ENCODE measurements at places on chromosomes 5 and 9. TPM values are rescaled to one million over a fixed set of nuclear protein-coding genes. Genes with fewer than 3 reads are reported as not detected.

DNA sequence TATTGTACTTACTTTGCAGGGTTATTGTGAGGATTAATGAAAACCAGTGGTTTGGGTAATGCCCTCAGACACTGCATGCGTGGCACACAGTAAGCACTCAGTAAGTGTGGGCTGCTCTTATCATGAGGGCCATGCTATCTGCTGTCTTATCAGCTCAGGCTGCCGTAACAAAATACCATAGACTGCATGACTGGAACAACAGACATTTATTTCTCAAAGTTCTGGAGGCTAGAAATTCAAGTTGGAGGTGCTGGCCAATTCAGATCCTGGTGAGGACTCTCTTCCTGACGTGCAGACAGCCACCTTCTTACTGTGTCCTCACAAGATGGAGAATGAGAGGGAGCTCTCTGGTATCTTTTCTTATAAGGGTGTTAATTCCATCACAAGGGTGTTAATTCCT lies 23.9 kb upstream of the SH3PXD2B start:
- no peak for DNase-seq

DNA sequence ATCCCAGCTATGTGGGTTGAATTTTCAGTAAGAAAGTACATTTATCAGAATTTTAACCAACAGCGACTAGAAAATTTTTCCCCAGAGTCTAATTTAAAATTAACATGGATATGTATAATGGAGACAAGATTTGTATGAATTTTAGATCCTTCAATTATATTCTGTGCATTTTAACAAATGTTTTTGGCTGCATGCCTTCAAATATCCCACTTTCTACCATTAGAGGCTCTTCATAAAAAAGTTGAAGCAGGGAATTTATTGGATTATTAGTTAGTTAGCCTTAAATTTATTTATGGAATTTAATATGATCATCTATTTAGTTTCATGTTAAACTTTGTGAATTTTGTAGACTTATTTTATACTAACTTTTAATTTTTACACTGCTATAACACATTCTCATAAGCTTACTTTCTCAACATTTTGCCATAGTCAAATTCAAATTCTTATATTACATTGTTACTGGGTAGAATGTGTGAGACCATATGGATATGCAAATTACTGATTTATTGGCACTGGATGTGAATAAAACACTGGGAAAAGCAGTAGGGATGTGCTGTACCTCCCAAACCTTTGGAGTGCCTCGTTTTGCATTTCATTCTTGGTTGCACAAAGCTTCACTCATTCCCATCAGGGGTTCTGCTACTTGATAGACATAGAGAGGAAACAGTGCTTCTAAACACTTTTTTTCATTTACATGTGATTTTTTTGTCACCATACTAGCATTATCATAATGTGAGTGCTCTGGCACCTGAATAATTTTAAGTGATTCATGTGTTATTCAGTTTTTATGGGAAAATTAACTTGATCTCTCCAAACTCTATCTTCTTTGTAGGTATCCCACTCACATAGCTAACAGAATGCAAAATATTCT lies 491.8 kb upstream of the COX7C start:
- no peak for DNase-seq

DNA sequence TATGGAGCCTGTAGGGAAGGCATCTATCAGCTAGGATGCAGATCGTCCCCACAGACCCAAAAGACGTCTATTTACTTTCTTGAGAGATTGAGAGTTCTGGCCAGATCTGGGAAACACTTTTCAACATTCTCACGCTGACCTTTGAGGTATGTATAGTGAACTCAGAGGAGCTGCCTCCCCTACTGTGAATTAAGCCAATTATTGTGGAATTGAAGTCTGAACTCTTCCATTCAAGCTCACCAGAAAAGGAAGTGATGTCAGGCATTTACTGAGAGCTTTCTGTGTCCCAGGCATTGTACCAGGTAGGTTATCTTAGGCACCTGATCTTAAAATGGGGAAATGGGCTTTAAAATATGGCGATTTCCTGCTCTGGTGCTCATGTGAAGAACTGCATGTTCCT lies 136.5 kb downstream of the SV2C start:
- DNase-seq, result no peak

DNA sequence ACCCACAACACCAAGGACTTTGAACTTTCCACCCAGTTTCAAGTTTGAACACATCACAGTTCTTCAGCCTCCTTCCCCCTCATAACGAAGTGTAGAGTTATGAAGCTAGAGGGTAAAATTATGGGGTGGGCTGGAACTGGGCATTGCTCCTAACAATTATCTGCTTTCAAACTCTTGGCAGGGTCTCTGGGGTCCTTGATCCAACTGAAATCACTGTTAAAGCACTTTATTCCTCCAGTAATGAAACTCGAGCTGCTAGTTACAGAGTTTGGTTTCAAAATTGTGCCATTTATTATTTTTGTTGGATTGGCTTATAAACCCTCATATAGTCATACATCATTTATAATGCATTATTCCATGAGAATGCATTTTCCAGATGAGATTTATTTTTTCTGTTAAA lies 158.5 kb downstream of the RGS3 start:
- no peak for DNase-seq

GRCh38 chr9:88392549-88392948 lies 4.3 kb downstream of the SPIN1 start:
- no peak for DNase-seq

DNA sequence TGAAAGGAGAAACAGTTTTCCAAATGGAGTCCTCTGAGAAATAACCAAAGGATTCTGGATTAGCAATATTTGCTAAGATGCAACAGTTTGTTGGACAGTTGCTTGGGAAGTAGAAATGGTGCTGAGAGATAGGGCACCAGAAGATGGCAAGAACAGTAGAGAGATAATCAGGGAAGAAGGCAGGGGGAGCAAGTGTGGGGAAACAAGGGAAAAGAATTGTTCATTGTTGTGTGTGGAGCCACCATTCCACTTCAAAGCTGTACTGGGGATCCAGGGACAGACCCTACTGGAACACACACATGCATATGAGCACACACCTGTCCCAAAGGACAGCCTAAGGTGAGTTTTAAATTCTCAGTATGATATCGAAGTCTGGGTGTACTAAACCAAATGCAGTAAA lies 152.5 kb downstream of the ZNF608 start:
- DNase-seq, result no peak

DNA sequence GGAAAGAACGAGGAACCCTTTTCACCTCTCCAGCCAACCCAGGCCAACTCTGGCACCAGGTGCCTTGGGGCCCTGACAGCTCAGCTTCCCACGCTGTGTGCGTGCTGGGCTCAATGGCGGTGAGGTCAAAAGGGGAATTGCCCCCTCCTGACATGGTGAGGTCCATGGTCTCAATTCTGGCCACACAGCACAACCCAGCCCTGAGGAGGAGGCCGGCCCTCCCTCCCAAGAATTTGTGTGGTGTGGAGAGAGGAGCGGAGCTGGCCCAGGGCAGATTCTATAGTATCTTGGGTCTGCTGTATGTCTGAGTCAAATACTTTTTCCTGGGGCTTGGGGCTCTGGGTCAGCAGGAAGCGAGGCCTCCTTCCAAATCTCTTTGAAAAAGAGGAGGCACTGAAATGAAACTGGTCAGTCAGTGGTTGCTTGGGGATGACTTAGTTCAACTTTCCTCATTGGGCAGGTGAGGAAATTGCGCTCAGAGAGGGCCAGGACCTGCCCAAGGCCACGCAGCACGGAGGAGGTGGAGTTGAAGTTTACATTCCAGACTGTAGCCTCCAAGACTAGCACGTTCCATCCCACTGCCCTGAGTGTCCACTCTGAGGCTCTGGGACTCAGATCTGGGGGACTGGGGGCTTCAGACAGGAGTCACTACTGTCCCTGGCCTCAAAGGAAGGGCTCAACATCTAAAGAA lies 15.6 kb downstream of the COL27A1 start:
- DNase-seq, result no peak

DNA sequence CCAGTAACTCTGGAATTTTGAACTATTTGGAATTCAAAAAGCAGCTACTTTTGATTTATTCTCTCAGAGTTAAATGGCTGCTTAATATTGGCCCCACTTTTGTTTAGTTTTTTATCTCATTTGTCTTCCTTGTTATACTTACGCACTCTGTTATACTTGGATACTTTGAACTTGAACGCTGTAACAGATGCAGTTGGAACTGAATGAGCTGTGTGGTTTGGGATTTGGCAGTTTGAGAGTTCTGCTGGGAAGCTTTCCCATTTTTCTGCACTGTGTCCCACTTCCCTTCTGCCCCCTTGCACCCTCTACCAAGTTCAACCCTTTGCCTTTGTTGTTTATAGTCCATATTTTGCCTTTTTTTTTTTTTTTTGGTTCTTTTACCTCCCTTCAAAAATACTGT lies 3.8 kb downstream of the RHOBTB3 start:
- DNase-seq, result no peak

DNA sequence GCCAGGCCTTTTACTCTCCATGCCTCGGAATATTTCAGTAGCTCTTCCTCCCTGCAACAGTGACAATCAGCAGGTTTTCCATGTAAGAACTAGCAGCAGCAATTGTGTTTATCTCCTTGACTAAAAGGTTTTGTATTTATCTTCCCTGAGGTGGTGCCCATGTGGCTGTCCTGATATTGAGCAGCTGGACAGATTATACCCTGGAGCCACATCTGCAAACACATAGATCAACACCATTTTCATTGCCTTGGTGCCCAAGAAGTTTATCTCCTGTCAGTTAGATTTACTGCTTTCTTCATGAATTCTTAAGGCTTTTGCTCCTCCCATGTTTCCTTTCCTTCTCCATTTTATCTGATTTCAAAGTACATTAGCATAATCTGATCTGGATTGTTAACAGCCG lies 378.4 kb downstream of the SPATA31D1 start:
- no peak for DNase-seq

DNA sequence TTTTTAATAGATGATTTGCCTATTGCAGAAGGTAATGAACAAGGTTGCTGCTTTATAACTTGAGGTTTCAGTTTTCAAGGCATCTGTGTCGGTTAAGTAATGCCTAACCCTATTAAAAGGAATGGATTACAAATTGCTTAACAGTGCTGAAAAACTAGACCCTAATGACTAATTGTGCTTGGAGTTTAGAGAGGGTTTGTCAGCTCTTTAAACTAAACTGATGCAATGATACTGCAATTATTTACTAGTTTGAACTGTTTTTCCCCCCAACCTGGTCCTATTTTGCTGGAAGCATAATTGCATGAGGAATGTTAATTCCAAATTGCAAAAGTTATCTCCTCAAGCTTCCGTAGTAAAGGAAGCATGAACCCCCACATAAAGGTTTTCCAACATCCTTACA lies 39.3 kb upstream of the TLX3 start:
- DNase-seq, result no peak

- DNase-seq, result no peak
Observed at GRCh38 chr9:93107151-93107824, 11.3 kb downstream of the CARD19 start.

DNA sequence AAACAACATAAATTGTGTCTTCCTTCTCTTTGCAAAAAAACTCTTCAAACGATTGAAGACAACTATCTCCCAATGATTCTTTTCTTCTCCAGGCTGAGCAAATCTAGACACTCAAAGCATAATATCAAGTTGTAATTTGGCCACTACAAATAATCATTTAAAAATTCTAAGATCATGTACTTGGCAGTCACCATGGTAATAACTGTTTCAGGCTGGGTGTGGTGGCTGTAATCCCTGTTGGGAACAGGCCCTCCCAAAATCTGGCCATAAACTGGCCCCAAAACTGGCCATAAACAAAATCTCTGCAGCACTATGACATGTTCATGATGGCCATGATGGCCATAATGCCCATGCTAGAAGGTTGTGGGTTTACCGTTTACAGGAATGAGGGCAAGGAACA lies 52.0 kb downstream of the PJA2 start:
- DNase-seq, result no peak

- no peak for DNase-seq
Observed at GRCh38 chr9:133443982-133444381, 15.8 kb upstream of the CACFD1 start.

- no peak for DNase-seq
Observed at GRCh38 chr9:137691646-137692351, 73.0 kb downstream of the EHMT1 start.

DNA sequence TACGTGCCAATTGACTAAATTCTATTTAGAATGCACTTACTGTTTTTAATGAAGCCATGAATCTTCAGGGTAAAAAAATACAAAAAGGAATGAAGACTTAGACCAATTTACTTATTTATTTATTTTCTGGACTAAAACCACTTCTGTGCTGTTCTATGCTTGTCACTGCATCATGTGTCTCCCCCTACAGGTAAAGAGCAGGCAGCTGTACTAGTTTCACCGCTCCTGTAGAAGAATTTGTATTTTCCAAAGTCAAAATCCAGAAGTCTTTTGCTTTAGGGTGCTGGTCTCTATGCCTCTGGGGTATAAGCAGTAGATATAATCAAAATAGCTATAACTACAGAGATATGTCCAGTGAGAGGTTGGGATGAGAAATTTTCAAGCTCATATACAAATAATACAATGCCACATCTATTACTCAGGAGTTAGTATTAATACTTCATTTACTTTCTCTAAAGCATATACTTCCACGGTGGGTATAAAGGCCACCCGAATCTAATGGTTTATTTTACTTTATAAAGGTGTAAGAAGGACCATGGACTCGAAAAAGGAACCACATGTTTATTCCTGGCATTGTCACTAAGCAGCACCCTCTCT lies 591.5 kb downstream of the RAB3C start:
- no peak for DNase-seq

DNA sequence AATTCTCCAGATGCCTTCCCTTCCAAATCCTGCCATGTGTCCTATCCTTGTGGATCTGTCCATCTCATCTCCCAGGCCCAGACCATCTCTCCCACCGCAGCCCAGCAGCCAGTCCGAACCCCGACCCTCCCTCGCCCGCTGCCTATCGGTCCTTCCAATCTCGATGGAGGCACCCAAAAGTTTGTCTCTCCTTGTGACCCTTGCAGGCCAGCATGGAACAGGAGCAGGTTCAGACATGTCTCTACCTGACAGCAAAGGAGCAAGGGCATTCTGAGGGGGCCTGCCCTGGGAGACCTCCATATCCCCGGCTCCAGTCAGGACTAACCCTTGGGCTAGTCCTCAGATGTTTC lies 51.0 kb downstream of the SEMA4D start:
- DNase-seq, result no peak

DNA sequence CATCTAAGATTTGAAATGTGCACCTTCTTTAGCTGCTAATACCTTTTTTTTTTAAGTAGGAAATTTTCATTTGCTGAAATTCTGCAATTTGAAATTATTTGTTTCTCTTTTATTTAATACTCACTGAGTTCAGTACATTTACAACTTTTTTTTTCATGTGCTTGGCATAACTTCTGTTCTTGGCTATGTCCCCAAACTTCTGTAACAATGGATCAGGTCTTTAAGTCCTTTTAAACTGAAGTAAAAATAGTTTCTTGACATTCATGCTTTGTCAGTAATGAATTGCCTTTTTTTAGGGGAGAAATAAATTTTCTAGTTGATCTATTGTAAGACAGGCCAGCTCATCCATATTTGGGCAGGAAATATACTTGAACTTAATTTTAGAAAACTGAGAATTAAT lies 41.5 kb downstream of the EDIL3 start:
- no peak for DNase-seq

Gene MACIR
- total RNA-seq, result 1.6 TPM

Gene PAXX
- total RNA-seq, result 67.8 TPM

Gene WDR38
- not detected for total RNA-seq

Gene SLC34A3
- total RNA-seq, result not detected

Gene PBX3
- total RNA-seq, result 25.3 TPM

Gene CDC20B
- not detected for total RNA-seq

Gene LCN1
- not detected for total RNA-seq

Data from CD4-positive, alpha-beta T cell (primary cell).